ENCODE measurements at places on chromosomes 6 and 20.

DNA sequence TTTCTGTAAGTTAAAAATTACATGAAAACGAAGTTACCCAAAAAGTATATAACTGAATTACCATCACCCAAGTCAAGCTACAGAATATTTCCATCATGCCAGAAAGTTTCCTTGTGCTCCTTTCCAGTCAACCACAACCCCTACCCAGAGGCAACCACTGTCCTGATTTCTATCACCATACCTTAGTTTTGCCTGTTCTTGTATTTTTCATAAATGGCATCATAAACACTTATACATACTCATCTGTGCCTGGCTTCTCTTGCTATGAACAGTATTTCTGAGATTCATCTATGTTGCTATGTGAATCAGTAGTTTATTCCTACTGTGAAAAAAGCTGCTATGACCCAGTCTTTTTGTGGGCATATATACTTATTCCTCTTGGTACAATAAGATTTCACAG, 7.4 kb downstream of the FKBP5 start:
- no peak for DNase-seq

DNA sequence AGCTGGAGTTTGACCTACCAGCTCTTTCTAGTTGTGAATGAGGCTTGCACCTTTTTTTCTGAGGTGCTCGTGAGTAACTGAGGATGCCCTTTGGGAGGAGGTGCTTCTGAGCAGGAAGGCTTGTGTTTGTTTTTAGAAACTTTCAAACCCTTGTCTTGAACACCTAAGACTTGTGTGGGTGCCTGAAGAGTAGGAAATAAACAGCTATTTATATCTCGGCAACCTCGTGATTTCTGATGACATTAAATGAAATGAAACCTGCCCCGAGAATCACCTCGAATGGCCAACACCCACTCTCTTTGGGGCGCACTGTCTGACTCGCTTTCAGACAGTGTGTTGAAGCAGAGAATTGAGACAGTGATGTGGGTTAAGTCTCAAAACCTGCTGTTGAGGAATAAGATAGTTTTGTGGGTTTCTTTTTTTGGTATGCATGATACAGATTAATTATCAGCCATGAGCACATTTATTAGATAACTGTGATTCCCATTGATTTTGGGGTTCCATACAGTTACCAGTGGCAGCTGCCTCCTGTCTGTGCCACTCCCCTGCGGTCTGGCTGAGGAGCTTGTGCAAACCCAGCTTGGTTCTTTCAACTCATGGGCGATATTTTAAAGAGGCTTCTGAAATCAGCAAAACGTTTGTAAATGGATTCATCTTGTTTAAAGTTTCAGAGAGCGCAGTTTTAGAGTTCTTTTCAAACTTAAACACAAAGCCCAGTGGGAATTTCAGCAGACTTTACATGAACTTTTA, 8.4 kb downstream of the IRF4 start:
- no peak for DNase-seq

- DNase-seq = no peak
Observed at GRCh38 chr20:22802296-22802695, 217.9 kb upstream of the FOXA2 start.

DNA sequence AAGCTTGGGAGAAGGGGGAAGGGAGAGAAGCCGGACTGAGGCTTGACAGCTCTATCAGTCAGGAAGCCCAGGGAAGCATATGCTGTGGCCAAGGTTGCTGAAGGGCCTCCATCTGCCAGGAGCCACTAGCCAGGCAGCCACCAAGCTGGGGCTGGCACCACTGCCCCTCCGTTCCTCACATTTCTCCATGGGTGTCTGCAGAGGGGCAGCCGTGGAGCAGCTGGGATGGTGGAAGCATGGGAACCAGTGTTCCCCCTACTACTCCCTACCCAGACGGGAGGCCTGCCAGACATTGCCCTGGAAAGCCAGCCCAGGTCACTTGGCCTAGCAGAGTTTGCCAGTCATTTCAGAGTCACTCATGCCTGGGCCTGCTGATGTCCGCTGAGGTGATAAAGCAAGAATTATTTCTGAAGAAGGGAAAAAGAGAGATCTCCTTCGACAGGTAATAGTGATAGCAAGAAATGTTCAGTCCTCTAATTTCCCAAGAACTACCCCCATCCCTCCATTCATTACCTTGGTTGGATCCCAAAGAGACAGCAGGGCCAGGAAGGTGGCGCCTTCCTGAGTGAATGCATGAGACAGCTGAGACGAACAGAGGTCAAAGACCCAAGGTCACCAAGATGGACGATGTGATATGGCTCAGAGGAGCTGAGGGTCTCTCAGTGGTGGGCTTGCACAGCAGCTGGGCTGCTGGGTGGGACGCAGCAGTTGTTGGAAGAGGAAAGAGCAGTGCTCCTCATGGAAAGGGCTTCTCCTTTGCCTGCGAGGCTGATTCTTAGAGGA, 21.9 kb downstream of the SNPH start:
- no peak for DNase-seq

DNA sequence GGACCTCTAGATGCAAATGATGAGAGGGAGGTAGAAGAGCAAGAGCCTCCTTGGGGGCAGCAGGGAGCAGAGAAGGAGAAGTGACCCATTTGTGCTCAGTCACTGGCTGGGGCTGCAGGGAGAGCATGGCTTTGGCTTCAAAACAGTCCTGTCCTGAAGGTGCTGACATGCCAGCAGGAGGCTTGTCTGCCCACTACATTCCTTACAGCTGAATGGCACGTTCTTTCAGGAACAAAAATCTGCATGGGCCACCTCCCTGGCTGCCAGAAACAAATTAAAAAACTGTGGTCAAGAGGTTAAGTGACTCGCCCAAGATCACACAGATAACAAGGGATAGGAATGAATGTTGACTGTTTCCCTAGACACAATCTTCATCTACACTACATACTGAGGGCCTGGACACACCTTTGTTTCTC, 188.8 kb downstream of the HIVEP2 start:
- DNase-seq = no peak

- no peak for DNase-seq
Observed at GRCh38 chr6:137754366-137754765, 112.7 kb upstream of the TNFAIP3 start.

- no peak for DNase-seq
Observed at GRCh38 chr20:57664924-57665588, 44.8 kb downstream of the PMEPA1 start.

GRCh38 chr6:161271343-161272030, 2.4 kb downstream of the AGPAT4 start:
- no peak for DNase-seq

GRCh38 chr20:47468290-47469050, 33.2 kb upstream of the NCOA3 start:
- no peak for DNase-seq

- DNase-seq = no peak
Observed at GRCh38 chr20:10597637-10598036, 76.2 kb downstream of the JAG1 start.

All from effector memory CD4-positive, alpha-beta T cell (primary cell).